ENCODE measurements at places on chromosomes 5 and 9.

GRCh38 chr9:5518937-5519319 lies 8.6 kb downstream of the PDCD1LG2 start:
- no peak for DNase-seq

DNA sequence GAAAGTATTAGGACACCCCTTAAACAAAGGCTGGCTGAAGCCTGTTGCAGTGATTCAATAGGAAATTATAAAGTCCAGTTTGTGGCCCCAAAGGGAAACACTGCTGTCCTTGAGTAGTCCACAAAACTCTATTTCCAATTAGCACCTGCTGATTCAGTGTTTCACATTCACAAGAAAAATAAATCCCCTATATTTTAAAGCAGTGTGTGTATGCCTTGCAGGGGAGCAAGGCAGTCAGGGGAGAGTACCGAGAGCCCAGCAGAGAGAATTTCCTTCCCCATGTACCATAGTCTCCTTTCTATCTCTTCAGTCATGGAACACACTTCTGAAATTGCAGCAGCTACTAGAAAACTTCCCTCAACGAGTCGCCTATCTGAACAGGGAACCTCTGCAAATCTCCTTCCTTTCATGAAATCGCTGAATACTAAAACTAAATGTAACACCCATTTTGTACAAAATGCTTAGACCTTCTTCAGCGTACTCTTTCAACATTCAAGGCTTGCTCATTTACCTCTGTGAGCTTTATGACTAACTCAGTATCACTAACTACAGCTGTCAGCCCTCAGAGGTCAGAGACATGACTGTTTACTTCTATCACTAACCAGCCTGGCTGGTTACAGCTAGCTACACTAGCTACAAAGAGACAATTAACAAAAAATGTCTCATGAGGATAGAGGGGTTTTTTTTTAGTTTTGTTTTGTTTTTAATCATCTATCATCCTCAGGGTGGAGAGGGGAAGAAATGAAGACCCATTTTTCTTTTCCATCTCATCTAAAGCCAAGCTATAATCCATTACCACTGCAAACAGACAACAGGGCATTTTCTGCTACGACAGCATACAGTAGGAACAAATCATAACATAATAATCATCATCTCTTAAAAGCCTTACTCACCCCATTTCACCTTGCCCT lies 188.7 kb downstream of the EBF1 start:
- no peak for DNase-seq

DNA sequence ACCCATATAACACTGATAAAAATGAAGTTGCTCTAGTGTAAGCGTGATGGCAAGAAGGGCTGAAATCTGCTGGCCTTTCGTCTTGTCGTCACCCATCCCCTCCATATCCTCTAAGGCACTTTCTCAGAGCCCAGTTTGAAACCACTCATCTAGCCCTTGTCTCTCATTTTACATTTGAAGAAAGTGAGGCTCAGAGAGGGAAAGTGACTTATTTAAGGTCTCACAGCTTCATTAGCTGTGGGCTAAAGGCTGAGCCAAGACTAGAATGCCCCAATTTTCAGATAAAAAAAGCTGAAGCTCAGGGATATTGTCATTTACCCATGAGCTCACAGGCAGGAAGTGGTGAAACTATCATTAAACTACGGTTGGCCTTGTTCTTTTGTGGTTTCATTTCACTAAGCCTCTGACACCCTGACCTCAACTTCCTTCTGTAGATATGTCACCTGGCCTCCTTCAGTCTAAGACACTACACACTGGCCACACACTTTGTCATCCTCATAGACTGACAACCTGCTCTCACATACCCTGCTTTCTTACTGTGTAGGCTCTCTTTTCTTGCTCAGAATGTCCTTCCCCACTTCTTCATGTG lies 176.7 kb upstream of the DMAC1 start:
- peak; percentile 38 for DNase-seq

GRCh38 chr5:137997726-137998213 lies 35.1 kb downstream of the FAM13B start:
- DNase-seq, result no peak

DNA sequence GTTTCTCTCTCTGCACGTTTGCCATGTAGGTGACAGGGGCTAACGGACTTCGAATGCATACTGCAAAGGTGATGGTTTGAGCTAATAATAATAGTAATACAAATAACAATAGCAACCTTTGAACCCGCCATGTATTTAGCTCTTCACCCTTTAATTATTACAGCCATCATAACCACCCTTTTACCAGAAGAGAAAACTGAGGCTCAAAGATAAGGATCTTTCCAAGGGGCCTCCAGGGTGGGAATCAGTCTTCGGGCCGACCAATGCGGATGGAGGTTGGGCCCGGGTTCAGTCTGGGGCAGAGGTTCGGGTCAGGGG lies 494 bp downstream of the CDKN2AIPNL start:
- no peak for DNase-seq

- DNase-seq, result no peak
Measured at GRCh38 chr5:179836225-179837019, 15.7 kb downstream of the SQSTM1 start.

GRCh38 chr5:149654231-149654630 lies 72.9 kb downstream of the ARHGEF37 start:
- DNase-seq, result no peak

- DNase-seq, result no peak
Measured at GRCh38 chr5:72293495-72294055, 26.5 kb downstream of the MRPS27 start.

DNA sequence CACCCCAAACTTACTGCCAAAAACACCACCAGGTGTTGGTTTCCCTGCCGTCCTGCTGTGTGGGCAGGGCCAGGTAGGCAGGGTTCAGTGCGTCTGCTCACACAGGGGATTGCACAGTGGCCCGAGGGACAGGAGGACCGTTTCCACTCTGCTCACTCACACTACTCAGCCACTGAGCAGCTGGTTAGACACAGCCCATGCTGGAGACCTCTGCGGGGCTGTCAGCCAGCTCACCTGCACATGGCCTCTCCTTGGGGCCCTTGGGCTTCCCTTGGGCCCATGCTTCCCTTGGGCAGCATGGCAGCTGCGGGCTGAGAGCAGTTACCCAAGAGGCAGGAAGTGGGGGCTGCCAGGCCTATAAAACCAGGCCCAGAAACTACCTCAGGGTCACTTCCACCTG lies 79.0 kb downstream of the SYK start:
- DNase-seq, result no peak

DNA sequence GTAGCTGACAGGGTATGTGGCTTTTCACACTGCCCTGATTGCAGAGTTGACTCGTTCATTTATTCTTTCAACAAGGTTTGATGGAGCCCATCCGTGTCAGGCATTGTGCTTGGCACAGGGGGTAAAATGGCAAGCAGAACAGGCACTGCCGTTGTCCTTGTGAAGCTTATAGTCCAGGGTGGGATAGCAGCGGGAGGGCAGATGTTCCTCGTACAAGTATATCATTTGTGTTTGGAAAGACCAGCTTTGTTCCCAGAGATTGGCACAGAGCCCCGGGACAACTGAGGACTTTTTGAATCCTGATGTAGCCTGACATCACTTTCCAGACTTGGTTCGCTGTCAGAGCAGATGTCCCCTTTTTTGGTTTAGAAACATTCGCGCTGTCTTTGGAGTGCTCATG lies 50.9 kb downstream of the MVB12B start:
- DNase-seq, result no peak

- no peak for DNase-seq
Measured at GRCh38 chr9:93345643-93346230, 105.7 kb upstream of the FAM120A start.

GRCh38 chr9:37236822-37237221 lies 116.4 kb downstream of the ZCCHC7 start:
- DNase-seq, result no peak

DNA sequence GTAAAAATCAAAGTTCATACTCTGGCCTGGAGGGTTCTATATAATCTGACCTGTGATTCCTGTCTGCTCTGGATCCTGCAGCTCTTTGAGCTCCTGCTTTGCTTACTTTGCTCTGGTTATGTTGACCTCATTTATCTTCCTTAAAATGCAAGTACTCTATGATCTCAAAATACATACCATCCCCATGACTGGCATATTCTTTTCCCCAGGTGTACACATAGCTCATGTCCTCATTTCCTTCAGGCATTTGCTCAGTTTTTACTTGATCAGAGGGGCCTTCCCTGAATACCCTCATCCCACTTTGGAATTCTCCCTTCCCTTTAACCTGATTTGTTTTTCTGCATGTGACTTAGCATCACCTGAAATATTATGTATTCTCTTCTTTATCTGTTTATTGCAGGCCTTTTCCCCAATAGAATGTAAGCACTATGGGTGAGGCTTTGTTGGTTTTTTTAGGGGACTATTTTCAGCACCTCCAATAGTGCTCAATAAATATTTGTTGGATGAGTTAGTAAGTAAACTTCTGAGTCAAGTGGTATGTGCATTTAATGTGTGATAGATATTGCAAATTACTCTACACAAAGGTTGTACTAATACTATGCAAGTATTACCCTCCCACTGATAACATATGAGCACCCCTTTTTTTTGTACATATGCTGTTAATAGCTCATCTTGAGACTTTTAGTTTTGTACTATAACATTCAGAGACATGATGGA lies 211.5 kb downstream of the NMUR2 start:
- no peak for DNase-seq

GRCh38 chr9:34710023-34710422 lies at the start of gene CCL21:
Gene CCL21, minus strand, starts transcription at chr9:34710136. Its CDS starts 70 bp downstream, at chr9:34710066.
- no peak for DNase-seq

DNA sequence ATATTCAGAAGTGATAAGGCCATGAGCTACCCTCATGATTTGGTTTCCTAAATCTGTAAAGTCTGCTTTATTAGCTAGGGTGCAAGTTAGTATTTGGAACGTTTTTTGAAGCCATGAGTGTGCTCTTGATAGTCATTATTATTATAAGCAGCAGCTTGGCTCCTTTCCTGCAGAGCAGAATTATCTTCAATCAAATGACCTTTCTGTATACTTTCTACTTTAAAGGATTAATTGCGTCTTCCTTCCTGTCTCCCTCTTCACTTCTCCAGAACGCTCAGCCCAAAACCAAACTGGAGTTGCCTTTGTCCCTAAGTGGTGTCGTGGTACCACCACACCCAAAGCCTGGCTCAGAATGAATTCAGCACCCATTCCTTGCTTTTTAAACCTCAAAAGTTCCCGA lies 211.3 kb downstream of the ARHGAP26 start:
- DNase-seq, result no peak

GRCh38 chr9:38686933-38687332 lies 33.0 kb downstream of the FAM240B start:
- DNase-seq, result no peak

DNA sequence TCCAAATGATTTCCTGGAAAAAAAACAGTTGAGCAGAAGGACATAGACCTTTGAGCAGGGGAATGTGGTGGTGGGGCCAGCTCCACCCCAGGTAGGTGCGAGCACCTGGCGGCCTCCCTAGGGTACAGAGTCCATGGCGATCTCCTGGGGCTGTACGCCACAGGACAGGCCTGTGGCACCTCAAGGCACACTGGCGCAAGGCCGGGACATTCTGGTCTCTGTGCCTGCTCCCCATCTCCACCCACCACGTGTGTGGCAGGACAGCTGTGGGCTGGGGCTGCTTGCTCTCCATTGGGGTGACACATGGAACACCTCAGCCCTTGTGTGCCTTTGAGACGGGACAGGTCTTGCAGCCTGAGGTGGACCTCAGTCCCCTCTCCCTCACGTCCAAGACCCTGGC lies 25.2 kb downstream of the WNK2 start:
- DNase-seq, result no peak

DNA sequence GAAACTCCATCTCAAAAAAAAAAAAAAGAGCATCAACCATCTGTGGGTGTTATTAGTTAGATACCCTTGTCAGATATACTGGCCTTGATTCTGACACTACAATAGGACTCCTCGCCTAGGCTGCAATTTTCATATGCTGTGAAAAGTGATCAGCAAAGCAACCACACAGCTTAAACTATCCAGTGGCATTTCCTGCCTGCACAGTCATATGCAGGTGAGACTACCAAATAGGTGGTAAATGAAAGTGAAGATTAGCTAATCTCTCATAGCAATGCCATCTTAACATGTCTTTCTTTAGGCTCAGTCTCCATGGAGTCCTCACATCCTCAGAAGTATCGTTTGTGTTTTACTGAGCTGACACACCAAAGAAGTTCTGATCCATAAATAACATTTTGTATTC lies 40.8 kb downstream of the GRAMD2B start:
- DNase-seq, result no peak

DNA sequence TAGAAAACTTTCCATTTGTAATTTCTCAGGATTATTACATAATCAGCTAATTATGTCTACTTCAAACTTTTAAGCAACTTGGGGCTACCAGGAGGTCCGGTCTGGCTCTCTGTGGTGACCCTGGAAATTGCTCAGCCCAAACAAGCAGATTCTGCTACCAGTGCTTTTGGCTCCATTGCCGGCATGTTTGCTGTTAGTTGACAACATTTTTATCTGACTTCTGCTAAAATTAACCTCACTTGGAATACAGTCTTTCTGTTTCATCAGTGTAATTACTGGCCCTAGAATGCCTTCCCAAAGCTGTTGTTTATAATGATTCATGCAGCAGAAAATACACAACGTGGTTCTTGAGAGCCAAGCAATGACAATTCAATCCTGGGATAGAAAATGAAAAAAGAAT lies 38.5 kb upstream of the FAM81B start:
- DNase-seq, result no peak

DNA sequence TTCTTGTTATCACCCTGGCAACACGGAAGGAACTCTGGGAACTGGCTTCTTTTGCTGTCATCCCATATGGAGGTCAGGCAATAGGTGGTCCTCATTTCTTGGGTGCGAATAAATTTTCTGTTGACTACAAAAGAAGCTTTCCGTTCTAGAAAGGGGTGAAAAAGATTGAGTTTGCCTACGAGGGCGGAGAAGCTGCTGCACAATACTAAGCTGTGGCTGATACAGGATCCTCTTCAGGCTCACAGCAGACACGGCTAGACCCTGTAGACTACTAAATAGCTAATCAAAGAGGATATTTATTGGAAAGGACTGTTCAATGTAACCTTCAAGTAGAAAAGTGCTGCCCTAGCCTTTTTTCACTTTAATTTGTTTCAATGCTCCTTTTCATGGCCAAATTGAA lies 58.1 kb downstream of the TJP2 start:
- no peak for DNase-seq

- DNase-seq, result no peak
Measured at GRCh38 chr9:125767349-125767748, 20.2 kb downstream of the PBX3 start.

- no peak for DNase-seq
Measured at GRCh38 chr9:133961226-133962165, 30.6 kb downstream of the VAV2 start.
